Muscle of arm (tissue), 14 donors: ENCODE measurements at places on chromosomes 3 and 15. TPM values are rescaled to one million over a fixed set of nuclear protein-coding genes. Genes with fewer than 3 reads are reported as not detected.

THSD4 gene
- 26.9 TPM for polyA plus RNA-seq

NEO1 gene
- polyA plus RNA-seq, result 52.8 TPM

ZNF80 gene
- polyA plus RNA-seq, result not detected

GXYLT2 gene
- 34.0 TPM for polyA plus RNA-seq

SLC2A2 gene
- not detected for polyA plus RNA-seq
